ENCODE measurements at places on chromosomes 11 and 22.

GRCh38 chr11:71999362-71999761, 653 bp downstream of the IL18BP start:
- DNase-seq: no peak

DNA sequence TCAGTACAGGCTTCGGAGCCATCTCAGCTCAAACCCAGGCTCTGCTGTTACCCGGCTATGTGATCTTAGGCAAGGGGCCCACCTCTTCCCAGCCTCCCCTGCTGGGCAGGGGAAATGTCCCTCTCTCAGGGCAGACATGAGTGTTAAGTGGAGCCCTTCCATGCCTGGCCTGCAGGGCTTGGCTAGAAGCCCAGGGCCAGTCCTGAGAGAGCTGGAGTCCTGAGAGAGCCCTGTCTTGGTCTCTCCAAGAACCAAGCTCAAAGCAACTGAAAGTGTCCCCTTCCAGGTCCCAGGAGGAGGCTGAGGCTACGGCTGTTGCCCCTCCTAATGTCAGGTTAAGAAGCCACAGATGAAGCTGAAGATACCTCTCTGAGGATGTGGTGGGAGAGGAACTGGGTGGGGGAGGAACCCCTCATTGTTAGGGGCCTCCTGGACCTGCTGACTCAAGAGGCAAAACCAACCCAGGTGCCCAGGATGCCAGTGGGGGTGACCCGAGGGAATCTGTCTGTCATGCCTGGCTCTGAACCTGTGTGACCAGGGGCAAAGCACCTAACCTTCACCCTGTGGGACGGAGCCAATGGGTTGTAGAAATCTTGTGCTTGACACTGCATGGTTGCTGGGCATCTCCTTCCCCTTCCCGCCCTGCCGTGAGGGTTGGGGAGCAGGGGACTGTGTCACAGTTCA, 4.2 kb downstream of the ZP1 start:
- DNase-seq: no peak

- no peak for DNase-seq
These were observed 7.5 kb downstream of the IL18 start for GRCh38 chr11:112156153-112156955.

DNA sequence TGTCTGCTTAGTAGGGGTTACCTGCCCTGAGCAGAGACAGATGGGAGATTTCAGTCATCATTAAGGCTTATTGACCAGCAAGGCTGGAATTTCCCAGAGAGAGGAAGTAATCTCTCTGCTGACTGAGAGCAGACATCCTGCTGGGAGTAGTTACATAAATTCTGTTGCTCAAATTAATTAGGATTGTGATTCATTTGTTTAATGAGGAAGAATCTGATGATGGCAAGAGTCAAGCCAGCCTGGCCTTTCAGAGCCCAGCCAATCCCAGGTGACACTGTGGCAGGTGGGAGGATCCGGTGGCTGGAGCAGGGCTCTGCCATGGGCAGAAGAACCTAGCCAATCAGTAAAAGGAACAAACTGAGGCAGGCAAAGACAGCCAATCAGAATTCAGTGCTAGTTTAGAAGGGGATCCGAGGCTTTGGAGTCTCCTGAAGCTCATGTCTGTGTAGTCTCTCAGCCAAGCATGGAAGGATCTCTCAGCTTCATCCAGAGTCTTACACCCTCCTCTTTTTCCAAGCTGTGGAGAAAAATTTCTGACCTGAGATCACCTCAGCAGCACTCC, 61.2 kb upstream of the CHST1 start:
- DNase-seq: no peak

- DNase-seq: no peak
These were observed 9.9 kb upstream of the TALDO1 start for GRCh38 chr11:737366-737765.
